ENCODE measurements at places on chromosomes 6 and 20.

DNA sequence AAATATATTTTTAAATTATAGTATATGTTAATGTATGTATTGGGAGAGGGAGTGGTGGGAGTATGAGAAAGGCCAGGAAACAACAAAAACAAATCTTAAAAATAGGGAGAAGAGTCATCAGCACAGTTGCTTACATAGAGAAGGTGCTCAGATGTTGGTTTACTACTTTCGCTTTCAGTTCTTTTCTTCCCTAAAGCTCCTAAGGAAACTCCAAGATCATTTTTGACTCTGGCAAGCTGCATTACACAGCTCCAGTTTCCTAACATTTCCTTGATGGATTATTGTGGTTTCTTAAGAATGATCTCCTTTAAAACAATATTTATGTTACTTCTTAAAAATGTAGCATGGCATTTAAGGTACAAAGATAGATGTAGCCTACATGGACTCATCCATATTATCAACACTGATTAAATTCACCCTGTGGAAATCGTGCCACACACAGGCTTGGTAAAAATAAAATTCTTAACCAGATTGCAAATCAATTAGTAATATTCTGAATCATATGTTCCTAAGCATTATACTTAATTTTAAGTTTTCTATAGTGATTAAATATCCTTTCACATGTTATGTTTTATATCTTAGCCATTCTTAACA lies 118.0 kb upstream of the MAN1A1 start:
- DNase-seq, result no peak

- DNase-seq, result peak; percentile 44
Measured at GRCh38 chr20:33890557-33890956, 79.4 kb downstream of the CHMP4B start.

GRCh38 chr6:125356884-125357283 lies 55.1 kb upstream of the HDDC2 start:
- DNase-seq, result no peak

DNA sequence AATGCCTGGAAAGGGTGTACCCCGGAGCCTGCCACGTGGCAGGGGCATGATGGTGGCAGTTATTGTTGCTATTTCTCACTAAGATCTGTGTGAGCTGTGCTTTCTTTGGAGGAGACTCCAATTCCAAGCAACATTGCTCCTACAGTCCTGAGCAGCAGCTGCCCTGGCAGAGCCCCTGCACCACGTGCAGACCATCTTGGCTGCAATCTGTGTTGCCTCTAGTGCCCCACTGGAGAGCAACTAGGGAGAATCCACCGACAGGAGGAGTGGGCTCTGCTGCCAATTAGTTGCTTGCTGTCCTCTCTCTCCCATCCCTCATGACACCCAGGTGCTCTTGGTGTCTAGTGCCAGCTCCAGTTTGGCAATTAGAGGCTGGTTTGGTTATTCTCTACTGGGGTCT lies 116.0 kb downstream of the PXDC1 start:
- no peak for DNase-seq

GRCh38 chr20:3250091-3250504 lies 11.1 kb upstream of the SLC4A11 start:
- DNase-seq, result peak; percentile 21
